Activated CD8-positive, alpha-beta memory T cell treated with anti-CD3 and anti-CD28 coated beads, Interleukin-2, amount 50 U/mL, for 48 hours (primary cell): ENCODE measurements at places on chromosomes 2 and 18.

GRCh38 chr2:188628989-188629752 is 337.5 kb downstream of the GULP1 start:
- no peak for DNase-seq

DNA sequence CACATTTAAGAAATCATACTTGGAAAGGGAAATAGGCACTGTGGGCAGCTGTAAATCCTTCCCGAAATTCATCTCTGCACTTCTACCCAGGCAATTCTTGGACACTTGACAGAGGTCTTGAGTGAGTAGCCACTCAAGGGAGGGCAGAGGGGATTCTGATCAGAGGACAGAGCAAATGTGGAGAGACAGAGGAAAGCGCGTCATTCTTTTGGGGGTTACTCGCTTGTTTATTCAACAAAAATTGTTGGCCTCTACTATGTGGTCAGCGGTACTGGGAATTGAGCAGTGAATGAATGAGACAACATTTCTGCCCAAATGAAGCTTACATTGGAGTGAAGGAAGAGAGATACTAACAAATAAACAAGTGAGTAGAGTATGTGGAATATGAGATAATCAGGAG is 41.4 kb upstream of the YES1 start:
- DNase-seq = no peak

GRCh38 chr2:73972846-73973245 is 11.9 kb upstream of the TET3 start:
- DNase-seq = no peak

DNA sequence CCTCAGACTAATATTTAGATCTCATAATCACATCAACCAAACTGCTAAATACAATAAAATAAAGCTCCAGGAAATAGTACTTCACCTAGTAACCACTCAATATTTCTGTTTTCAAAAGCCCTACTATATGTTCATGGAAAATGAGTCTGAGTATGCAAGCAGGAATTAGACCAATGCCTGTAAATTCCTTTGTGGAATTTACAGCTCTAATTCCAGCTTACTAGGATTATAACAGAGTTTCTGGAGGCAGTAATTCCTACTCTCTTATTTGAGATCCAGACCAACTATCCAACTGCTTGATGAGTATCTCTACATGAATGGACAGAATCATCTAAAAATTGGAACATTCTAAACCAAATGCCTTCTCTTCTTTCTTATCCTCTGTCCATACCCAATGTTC is 11.6 kb downstream of the CDKL4 start:
- no peak for DNase-seq

GRCh38 chr2:12728221-12728777 is 11.6 kb downstream of the TRIB2 start:
- no peak for DNase-seq
